T-helper 22 cell (primary cell): ENCODE measurements at places on chromosomes 4 and X.

DNA sequence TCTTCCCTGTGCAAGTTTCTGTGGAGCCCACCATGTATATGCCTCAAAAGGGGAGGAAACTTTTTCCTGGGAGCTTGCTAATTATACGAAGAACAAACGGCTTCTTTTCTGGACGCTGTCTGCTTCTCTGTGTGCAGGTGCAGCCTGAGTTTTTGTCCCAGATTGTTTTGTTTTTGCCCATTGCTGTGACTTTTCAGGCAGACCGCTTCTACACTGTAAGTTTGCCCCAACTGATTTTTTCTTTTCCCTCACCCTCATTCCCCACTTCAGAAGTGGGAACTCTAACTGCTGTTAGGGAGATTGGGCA, 51.9 kb downstream of the HMGB2 start:
- DNase-seq: no peak

- no peak for DNase-seq
These were observed 562.4 kb downstream of the MAGEB5 start for GRCh38 chrX:26778320-26778888.

DNA sequence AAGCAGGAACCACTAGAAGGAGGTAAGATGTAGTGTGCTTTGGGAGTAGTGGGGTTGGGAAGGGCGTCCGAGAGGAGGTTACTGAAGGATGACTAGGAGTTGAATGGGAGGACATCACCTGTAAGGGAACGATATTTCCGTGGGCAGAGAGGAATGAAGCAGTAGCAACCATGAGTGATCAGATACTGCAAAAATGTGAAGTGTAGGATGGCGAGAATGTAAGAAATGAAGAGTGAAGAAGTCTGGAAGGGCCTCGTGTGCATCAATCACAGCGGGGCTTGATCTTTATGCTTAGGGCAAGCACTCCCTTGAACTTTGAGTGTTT, 594 bp downstream of the MSMO1 start:
- DNase-seq: no peak

- no peak for DNase-seq
These were observed 1.6 kb downstream of the MAPK10 start for GRCh38 chr4:86358257-86358656.

DNA sequence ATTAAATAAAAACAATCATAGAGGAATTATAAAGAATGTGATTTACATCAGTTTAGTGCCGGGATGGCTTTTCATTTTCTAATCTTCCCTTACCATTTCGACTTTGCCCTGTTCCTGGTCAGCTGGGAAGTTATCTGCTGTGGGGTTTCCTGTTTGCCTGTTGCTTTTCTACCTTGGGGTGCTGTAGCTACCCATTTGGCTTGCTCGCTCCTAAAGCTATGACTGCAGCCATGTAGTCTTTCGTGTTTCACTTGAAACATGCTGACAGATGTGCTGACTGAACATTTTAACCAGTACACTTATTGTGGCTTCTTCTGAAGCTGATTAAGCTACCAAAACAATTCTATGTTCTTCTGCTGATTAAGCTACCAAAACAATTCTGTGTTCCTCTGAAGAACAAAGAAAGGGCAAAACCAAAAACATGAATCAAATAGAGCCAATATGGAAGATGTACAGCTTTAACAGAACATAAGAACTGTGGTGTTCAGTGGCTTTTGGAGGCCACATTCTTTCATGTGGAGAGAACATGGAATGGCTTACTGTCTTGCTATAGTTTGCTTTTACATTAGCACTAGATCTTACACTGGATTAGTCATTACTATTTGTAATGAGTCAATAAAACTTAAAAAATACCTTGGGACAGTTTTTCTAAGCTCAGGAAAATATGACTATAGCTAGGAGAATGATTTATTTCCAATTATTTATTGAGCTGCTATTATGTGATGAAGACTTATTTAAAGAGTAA, 440.4 kb downstream of the SPRY1 start:
- DNase-seq: no peak
